ENCODE measurements at places on chromosomes 7 and 10.

DNA sequence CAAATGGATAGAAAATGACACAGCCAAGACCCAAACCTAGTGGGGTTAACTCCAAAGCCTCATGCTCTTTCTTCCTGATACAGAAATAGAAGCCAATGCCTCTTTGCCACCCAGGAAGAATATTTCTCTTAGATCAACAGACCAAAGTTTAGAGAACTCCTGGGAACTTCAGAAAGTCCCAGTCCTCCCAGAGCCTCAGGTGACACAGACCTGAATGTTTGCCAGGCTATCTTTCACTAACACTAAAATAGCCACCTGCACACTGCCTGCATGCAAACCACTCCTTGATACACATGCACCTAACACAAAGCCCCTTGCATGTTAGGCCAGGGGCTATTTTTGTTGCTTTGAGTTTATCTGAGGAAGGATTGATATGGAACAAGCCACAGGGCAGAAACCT, 27.7 kb downstream of the LSM5 start:
- no peak for DNase-seq

DNA sequence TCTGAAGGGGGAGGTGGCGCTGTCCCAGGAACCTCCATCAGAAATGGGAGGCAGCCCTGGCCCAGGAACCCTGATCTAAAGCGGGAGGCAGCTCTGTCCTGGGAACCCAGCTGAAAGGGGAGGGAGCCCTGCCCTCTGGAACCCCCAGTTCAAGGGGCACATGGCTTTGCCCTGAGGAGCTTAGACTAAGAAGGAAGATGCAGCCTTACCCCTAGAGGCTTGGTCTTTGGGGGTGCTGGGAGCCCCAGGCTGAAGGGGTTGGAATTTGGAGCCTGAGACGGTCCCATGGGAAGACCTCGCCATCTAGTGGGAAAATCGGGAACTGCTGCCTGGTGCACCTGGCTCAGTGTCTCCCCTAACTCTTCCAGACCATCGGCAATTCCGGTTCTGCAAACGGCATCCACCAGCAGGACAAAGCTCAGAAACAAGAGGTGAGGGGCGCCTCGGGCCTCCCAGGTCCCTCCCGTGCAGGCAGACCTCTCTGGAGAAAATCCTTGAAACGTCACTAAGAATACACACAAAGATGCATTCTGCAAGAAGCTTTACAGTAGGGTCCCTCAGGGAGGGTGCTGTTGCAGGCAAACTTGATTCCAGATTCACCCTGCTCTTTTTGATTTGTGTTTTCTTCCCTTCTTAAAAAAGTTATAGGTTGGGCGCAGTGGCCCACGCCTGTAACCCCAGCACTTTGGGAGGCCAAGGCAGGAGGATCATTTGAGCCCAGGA, 52.4 kb upstream of the GTF2IRD1 start:
- no peak for DNase-seq

GRCh38 chr7:39758234-39758970, 135.0 kb downstream of the RALA start:
- DNase-seq, result no peak

- DNase-seq, result no peak
These were observed 21.6 kb upstream of the TSPAN33 start for GRCh38 chr7:129122751-129123509.

Data from cerebellar nuclear complex (tissue), 1 donor.